ENCODE measurements at places on chromosomes 1 and 21. TPM values are rescaled to one million over a fixed set of nuclear protein-coding genes. Genes with fewer than 3 reads are reported as not detected.

The A3GALT2 gene
- not detected for total RNA-seq

The ELOVL1 gene
- 45.9 TPM for total RNA-seq

DNA sequence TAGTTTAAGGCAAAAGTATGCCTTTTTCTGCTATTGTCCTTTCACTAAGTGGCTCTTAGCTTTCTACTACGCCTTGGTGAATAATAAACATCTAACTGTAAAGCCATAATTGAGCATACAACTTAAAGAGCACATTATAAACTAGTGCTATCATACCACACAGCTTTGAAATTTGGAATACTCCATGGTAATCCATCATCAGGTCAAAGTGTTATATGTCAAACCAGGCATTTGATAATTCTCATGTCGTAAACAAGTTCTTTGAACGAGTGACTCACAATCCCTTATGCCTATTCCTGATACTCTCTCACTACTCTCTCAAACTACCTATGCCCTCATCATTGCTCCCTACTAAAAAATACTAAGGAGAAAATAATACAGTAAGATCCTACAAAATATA lies 60.3 kb upstream of the FMN2 start:
- no peak overlapping the region for H3K4me3 ChIP-seq
- no peaks in the 10 kb centered on the region for H3K27me3 ChIP-seq
- no peaks in the 10 kb centered on the region for H3K4me1 ChIP-seq
- DNase-seq: no peak

The ZBTB7B gene
- 53.4 TPM for total RNA-seq

The LCE2C gene
- not detected for total RNA-seq

DNA sequence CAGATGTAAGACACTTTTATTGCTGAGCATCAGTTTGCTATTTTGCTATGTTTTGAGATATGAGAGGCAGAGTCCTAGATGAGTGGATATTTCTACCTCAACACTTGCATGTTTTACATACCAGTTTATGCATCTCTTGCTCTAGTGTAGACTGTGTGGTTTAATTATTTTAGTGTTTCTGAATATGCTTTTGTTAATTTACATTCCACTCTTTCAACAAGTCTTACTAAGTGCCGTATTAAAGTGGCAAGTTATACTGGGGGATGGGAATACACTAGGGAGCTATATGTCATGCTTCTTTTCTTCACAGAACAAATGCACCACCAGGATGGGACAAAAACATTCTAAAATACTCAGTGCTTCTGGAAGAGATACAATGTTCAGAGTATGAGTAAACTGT lies 507.7 kb upstream of the PRMT6 start:
- no peaks in the 10 kb centered on the region for H3K4me1 ChIP-seq
- no peaks in the 10 kb centered on the region for H3K27me3 ChIP-seq
- H3K27ac ChIP-seq: no peak overlapping the region
- no peak for DNase-seq

DNA sequence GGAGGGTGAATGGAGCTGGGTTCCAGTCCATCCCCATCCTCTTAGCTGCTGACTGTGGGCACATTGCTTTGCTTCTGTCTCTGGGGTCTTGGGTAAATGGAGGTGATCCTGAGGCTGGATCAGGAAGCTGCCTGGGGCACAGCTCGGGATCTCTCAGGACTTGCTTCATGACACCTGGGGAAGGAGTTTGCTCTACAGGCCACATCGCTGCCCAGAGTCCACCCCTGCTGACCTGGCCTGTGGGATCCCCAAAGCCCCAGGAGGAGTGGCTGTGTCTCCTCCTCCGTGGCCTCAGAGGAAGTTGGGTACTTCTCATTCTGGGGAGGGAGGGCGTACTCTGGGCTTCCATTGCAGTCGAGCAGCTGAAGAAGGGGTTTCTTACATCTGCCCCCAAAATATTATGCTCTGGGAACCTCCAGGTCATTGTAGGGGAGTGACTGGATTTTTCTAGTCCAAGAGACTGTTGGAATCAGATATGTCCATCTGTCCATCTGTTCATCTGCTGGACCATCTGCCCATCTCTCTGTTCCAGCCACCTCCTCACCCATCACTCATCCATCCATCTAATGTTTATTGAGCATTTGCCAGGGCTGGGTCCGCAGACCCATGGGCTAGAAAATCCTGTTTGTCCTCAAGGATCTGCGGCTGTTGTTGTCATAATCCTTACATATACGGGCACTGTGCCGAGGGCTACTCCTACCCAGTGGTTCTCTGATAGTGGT lies 45.9 kb downstream of the ARHGEF10L start:
- H3K27ac ChIP-seq: peak overlapping the region; percentile 94
- H3K27me3 ChIP-seq: no peaks in the 10 kb centered on the region
- peaks cover 2% of the 10 kb centered on the region for H3K4me1 ChIP-seq
- DNase-seq: no peak
- no peaks in the 10 kb centered on the region for H3K36me3 ChIP-seq

The NUP210L gene
- not detected for total RNA-seq

All from breast epithelium (tissue), 4 donors.